ENCODE measurements at places on chromosomes 16 and 17.

DNA sequence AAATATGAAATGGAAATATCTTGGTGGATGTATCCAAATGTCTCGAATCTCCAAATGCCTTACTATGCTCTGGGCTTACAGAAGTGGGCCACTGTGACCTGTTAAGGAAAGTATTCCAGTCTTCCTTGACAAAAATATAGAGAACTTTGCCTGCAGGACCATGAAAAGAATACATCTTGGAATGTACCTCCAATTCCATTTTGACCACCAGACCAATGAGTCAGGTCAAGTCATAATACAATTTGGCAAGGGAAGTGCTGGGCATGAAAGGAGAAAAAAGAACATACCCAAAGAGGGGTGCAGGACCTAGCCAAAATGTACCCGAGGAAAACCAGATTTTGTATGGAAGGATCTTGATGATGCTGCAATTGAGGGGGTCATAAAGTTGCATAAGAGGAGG lies 1153.7 kb upstream of the GOT2 start:
- no peak for ATAC-seq

GRCh38 chr16:67647111-67647651 lies 2.2 kb downstream of the CARMIL2 start:
- no peak for ATAC-seq

DNA sequence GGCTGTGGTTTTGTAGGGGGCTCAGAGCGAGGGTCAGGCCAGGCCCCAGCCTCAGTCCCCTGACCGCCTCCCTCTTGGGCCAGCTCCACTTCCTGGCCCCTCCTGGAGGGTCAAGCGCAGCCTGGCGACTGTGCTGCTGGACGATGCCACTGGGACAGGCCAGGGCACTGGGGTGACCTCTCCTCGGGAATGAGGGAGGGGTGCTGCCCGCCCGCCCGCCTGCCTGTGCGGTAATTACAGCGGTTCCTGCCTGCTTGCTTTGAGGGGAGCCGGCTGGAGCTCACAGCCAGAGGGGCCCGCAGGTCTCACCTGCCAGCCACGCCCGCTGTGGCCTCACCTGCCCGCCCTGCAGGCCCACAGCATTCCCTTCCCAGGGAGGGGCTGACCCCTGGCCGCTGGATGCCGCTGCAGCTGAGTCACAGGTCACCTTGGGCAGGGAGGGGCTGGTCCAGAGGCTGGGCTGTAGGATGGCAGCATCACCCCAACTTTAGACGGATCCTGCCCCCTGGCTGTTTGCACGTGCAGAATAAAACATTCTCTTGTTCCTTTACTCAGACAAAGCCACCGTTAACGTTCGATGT lies 76.7 kb upstream of the CBX4 start:
- peak; percentile 35 for ATAC-seq

GRCh38 chr17:42303694-42304093 lies 15.4 kb downstream of the STAT5A start:
- ATAC-seq, result no peak

All from activated T-helper 17 cell treated with anti-CD3 and anti-CD28 coated beads, Interleukin-2, amount 50 U/mL, for 72 hours (primary cell).